Aorta (tissue), 5 donors: ENCODE measurements at places on chromosomes 5 and 9. TPM values are rescaled to one million over a fixed set of nuclear protein-coding genes. Genes with fewer than 3 reads are reported as not detected.

GRCh38 chr5:38997591-38997990 is 76.6 kb downstream of the RICTOR start:
- DNase-seq, result no peak

Gene ADAMTS16
- polyA plus RNA-seq, result not detected

GRCh38 chr9:134341306-134341705 is 15.1 kb downstream of the RXRA start:
- no peak for DNase-seq

GRCh38 chr5:31119938-31120641 is 73.4 kb upstream of the CDH6 start:
- DNase-seq, result no peak

GRCh38 chr9:121821326-121821725 is 169.9 kb downstream of the DAB2IP start:
- DNase-seq, result no peak

Gene TRPM3
- 0.13 TPM for polyA plus RNA-seq

DNA sequence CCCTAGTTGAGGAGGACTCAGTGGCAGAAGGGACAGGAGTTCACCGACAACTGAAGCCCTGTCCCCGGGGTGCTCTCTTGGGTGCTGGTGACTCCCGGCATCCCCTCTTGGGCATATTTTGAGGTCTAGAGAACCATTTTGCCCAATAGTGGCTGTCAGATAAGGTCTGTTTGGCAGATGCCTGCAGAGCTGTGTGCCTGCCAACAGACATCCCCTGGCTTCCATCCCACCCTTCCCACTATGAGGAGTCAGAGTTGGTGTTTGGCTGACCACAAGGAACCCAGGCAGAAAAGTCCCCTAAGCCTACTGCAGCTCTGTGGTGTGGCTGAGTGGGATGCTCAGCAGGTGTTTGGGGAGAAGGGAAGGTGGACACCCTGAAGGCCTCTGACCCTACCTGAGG is 207.0 kb downstream of the AUH start:
- no peak for DNase-seq

Gene TMEM174
- not detected for polyA plus RNA-seq

Gene CCNJL
- polyA plus RNA-seq, result 0.18 TPM

GRCh38 chr9:136982232-136983051 is at the start of gene LCNL1:
TSS of gene LCNL1 (plus strand) at chr9:136982993. CDS start at chr9:136983587, 594 bp downstream.
- DNase-seq, result no peak

Gene ECSCR
- polyA plus RNA-seq, result 11.6 TPM

DNA sequence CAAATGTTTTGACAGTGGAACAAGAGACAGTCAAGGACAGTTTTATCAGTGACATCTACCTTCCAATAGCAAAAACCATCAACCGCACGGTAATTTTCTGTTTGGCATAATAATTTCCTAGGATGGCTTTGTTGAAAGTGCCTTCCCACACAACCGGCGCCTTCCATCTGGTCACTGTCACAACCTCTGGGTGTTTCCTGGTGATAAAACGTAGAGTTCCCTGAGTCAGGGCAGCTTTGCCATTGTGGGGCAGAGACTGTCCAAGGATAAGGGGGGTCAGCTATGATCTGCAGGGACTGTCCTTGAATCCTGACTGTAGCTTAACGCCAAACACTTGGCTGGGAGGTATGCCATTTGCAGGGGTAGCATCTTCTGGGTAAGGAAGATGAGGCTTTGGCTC is 47.6 kb downstream of the GGTA1 start:
- no peak for DNase-seq

- no peak for DNase-seq
Measured at GRCh38 chr5:39639618-39640089, 214.9 kb upstream of the DAB2 start.

GRCh38 chr9:107976767-107977166 is 487.2 kb upstream of the KLF4 start:
- no peak for DNase-seq

- DNase-seq, result no peak
Measured at GRCh38 chr5:81762853-81763252, 12.0 kb upstream of the SSBP2 start.

DNA sequence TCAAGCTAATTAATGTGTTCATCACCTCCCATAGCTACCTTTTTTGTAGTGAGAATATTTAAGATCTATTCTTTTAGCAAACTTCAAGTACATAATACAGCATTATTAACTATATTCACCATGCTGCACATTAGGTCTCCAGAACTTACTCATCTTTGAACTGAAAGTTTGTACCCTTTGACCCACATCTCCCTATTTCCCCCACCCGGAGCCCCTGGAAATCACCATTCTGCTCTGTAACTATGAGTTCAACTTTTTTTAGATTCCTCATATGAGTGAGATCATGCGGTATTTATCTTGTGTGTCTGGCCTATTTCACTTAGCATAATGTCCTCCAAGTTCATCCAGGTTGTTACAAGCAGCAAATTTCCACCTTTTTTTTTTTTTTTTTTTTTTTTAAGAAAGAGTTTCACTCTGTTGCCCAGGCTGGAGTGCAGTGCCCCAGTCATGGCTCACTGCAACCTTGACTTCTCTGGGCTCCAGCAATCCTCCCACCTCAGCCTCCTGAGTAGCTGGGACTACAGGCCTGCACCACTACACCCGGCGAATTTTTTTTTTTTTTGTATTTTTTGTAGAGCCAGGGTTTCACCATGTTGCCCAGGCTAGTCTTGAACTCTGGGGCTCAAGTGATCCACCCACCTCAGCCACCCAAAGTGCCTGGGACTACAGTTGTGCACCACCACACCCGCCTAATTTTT is 100.4 kb upstream of the SAP30L start:
- DNase-seq, result no peak

DNA sequence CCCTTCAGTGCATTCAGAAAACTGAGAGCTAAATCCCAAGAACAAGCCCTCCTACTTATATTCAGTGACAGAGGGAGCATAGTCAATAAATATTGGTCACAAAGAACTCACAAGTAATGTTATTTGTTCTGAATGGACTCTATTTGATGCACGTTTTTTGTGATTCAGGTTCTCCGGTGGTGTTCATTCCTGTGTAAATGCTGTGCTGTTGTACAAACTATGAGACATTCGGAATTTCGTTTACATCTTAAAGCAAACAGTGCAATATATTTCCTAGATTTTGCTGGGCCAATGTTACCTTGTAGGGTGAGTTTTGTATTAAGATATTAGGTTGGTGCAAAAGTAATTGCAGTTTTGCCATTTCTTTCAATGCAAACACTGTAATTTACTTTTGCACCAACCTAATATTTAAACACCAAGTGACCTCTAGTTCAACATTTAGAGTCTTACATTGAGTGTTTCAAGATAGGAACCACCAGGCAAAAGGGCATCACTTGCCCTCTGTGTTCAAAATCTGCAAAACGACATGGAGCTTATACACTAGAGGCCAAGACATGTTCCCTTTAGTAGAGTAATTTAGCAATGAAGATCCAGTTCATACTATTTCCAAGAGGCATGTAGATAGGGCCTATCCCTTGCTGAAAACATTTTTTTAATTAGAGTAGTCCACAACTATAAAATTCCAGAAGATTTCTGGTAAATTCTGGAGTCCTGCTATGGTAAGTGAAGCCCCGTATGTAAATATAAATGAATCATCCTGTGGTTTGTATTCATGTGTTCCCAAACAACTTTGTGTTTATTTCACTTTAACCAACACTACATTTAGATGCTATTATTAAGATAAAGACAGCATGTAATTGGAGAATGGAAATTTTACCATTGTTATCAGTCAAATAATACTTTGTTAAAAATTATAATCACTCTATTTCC is 444.0 kb upstream of the PTGER4 start:
- DNase-seq, result no peak

DNA sequence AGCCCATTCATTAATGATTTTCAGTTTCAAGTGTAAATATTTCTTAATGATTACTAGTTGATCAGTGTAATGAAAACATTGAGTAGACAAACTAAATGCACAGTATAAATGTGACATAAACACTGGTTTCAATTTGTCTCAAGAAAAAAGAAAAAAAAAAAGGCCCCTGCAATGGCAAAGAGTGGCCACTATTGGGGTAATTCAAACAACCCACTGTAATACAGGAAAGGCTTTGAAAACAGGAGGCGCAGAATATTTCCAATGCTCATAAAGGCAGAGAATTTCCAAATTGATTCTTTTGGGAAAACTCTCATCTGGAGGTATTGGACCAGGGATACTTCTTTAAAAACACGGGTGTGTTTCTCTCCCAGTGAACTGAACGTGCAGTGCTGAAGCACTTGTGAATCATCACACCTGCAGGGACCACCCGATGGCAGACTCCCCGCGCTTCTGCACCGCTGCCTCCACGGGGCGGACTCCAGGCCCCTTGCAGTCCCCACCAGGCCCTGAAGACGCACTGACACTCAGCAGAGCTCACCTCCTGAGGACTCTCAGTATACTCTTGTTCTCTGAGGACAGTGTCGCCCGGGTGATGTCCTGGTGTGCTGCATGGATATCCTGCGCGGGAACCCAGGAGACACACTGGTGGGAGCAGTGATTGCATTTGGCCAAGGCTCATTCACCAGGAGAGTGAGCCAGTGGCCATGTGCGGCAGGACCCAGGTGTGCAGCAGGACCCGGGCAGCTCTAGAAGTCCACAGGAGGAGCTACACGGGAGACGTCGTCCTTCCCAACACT is 227.6 kb upstream of the IRX4 start:
- DNase-seq, result no peak

GRCh38 chr5:38780945-38781344 is 64.9 kb upstream of the OSMR start:
- no peak for DNase-seq

DNA sequence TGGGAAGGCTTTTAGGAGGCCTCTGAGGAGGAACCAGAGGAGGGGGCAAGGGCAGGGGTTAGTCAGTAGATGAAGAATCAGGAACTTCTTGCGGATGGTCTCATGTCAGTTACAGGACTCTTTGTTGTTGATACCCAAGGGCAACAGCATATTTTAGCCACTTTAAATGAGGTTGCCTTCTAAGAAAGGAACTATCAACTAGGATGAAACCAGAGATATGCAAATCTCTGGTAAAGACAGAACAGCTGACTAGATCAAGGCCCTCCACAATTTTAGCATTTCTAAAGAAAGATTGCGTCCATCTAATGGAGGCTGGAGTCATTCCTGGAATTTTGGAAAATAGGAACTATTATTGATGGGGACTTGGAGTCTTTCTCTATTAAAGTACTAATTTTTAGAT is 57.7 kb upstream of the KLF4 start:
- DNase-seq, result no peak

DNA sequence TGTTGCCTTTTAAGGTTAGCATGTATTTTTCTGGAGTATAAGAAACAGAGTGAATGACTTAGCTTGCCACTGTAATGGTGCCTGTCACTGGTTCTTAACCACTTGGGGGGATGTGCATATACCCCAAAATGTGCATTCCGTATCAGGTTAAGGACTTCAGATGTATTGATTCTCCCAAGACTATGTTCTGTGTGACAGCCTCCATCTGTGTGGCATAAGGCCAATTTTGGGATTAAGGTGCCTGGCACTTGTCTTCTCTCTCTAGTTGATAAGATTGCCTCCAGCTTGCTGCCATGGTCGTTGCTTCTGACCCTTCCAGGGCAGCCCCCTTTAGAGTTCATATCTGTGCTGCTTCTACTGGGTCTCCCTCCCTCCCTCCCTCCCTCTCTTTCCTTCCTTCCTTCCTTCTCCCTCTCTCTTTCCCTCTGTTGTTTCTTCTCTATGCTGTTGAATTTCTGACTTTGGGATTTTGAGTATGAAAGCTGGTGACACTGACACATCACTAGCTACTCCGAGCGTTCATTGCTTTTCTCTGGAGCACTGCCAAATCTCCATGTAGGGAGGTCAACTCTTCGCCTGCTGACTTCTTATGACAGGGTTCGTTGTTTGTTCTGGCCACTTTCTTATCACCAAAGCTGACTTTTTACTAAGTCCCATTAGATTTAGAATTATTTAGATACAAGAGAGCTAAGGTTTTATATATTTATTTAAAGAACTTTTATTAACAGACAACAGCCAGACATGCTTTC is 31.0 kb downstream of the TNFAIP8 start:
- DNase-seq, result peak; percentile 66

- DNase-seq, result no peak
Measured at GRCh38 chr9:125431012-125431305, 169.3 kb downstream of the GAPVD1 start.

Gene CORO2A
- 8.3 TPM for polyA plus RNA-seq
